ENCODE measurements at places on chromosomes 1 and 21.

GRCh38 chr1:232988572-232989040 is 38.2 kb downstream of the NTPCR start:
- no peak for DNase-seq

DNA sequence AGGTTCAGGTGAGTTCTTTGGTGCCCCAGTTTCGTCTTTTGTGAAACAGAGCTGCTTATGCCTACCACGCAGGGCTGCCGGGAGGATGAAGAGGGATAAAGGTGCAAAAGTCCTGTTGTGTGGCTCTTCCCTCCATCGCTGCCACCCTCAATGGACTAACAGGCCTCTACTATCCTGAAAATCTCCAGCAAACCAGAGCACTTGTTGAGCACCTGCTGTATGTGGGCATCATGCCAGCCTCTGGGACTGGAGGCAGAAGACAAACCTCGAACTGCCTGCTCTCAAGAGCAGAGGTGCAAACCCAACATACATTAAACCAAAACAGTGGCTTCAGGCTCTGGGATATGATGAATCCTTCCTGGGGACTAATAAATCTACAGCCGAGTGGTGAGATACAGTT is 174.1 kb downstream of the ACTL8 start:
- no peak for DNase-seq

GRCh38 chr1:159882527-159882862 is 17.5 kb downstream of the CFAP45 start:
- DNase-seq = no peak

- DNase-seq = no peak
Measured at GRCh38 chr1:116628448-116628847, 39.1 kb downstream of the IGSF3 start.

DNA sequence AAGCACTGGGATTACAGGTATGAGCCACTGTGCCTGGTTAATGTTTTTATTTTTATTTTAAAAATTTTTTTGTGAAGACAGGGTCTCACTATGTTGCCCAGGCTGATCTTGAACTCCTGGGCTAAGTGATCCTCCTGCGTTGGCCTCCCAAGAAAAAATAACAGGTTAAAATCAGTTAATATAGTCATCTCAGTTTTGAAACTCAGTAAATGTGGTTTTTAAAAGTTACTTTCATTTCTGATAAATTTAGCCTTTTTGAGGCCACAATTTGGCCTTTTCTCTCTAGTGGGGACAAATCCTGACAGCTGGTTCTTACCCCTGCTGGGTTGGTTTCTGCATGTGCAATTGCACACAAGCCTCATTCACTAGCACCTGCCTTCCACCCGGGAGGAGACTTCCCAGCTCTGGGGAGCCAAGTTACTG is 13.3 kb downstream of the PMF1 start:
- DNase-seq = no peak

- DNase-seq = no peak
Measured at GRCh38 chr1:36346741-36347370, 23.4 kb upstream of the EVA1B start.

- DNase-seq = no peak
Measured at GRCh38 chr1:159279773-159280172, 22.4 kb upstream of the FCER1A start.

GRCh38 chr21:44681861-44682579 is at the start of gene KRTAP12-1:
KRTAP12-1 (minus strand) TSS chr21:44682163; CDS start chr21:44682123, 40 bp downstream.
- DNase-seq = no peak

- no peak for DNase-seq
Measured at GRCh38 chr1:91741301-91741700, 144.7 kb downstream of the TGFBR3 start.

DNA sequence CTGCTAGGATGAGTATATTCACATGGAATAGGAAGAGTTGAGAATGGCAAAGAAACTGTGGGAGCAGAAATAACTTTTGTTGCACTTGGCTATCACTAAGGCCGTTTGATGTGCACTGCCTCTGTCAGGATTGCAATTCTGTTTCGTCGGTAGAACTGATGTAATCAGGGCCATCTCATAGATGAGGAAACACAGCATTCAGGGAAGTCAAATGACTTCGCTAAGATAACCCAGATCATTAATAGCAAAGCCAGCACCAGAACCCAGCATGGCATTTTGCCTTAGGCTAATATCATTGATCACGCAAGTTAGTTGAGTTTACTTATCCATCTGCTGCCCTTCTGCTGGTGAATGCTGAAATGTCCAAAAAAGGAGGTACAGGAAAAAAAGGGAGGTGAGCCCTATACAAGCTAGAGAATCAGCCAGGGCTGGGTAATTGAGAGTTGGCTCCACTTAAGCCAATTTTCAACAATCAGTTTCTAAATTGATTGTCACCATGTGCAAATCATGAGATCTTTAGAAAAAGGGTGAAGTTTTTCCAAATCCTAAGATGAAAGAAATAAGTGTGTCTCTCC is 7.6 kb downstream of the RASSF5 start:
- DNase-seq = peak; percentile 47
